ENCODE measurements at places on chromosomes 4 and X. TPM values are rescaled to one million over a fixed set of nuclear protein-coding genes. Genes with fewer than 3 reads are reported as not detected.

- H3K27ac ChIP-seq = no peak overlapping the region
- H3K36me3 ChIP-seq = no peaks in the 10 kb centered on the region
- DNase-seq = no peak
- H3K27me3 ChIP-seq = no peaks in the 10 kb centered on the region
- H3K4me1 ChIP-seq = no peaks in the 10 kb centered on the region
- no peak overlapping the region for H3K4me3 ChIP-seq
These were observed 935.2 kb downstream of the TRAM1L1 start for GRCh38 chr4:116150152-116150551.

- no peak overlapping the region for H3K4me3 ChIP-seq
- no peak overlapping the region for H3K27ac ChIP-seq
- H3K36me3 ChIP-seq = peaks cover 10% of the 10 kb centered on the region
- no peaks in the 10 kb centered on the region for H3K27me3 ChIP-seq
- no peaks in the 10 kb centered on the region for H3K4me1 ChIP-seq
These were observed 89.7 kb downstream of the LRP2BP start for GRCh38 chr4:185305979-185306442.

Gene CLDN24
- not detected for total RNA-seq

DNA sequence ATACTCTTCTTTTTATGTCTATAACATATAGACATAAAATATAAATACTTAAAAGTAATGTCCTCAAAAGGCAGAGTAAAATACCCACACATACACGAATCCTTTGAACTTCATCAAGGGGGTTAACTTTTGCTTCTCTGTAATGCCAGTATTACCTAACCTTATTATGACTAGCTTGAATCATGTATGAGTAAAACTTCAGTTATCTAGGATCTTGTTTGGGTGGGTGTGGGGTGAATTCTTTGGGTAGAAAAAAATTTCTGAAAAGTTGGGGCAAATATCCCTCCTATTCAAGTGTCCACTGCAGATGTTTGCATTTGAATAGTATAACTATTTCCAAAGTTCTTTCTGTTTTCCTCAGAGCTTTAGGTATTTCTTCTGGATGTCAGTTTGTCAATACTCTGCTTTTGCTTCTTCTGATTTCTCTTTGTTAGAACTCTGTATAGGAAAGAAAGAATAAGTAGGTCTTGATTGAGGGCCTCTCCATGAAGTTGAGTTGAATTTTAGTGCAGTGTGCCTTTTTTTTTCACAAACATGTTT is 173.8 kb downstream of the ADGRL3 start:
- H3K36me3 ChIP-seq = no peaks in the 10 kb centered on the region
- H3K4me1 ChIP-seq = no peaks in the 10 kb centered on the region
- DNase-seq = no peak
- H3K27me3 ChIP-seq = no peaks in the 10 kb centered on the region
- no peak overlapping the region for H3K4me3 ChIP-seq

Gene MXD4
- 121 TPM for total RNA-seq

Gene SMS
- 24.0 TPM for total RNA-seq

DNA sequence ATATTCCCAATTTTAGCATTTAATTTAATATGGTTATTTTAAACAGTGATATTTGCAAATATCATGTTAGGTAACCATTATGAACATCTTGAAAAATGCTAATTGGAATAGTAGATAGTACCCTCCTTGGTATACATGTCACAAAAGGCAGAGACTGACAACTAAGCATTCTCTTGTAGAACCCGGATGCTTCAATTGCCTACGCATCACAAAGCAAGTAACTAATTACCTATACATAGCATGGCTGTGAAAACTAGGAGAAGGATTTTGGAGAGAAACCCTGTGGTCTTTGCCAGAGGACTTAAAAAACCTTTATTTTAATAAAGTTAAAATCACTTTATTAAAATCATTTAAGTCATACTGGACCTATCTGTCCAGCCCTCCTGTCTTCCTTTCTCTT is 764.1 kb upstream of the TENM3 start:
- no peak for DNase-seq
- no peaks in the 10 kb centered on the region for H3K4me1 ChIP-seq
- H3K27me3 ChIP-seq = no peaks in the 10 kb centered on the region
- no peak overlapping the region for H3K27ac ChIP-seq

GRCh38 chr4:168831919-168832762 is 177.9 kb downstream of the CBR4 start:
- peaks cover 16% of the 10 kb centered on the region for H3K4me1 ChIP-seq
- peak; percentile 30 for DNase-seq
- H3K27me3 ChIP-seq = peaks cover 30% of the 10 kb centered on the region
- no peak overlapping the region for H3K4me3 ChIP-seq
- no peaks in the 10 kb centered on the region for H3K36me3 ChIP-seq
- H3K27ac ChIP-seq = no peak overlapping the region

Gene SHOX
- total RNA-seq = not detected

DNA sequence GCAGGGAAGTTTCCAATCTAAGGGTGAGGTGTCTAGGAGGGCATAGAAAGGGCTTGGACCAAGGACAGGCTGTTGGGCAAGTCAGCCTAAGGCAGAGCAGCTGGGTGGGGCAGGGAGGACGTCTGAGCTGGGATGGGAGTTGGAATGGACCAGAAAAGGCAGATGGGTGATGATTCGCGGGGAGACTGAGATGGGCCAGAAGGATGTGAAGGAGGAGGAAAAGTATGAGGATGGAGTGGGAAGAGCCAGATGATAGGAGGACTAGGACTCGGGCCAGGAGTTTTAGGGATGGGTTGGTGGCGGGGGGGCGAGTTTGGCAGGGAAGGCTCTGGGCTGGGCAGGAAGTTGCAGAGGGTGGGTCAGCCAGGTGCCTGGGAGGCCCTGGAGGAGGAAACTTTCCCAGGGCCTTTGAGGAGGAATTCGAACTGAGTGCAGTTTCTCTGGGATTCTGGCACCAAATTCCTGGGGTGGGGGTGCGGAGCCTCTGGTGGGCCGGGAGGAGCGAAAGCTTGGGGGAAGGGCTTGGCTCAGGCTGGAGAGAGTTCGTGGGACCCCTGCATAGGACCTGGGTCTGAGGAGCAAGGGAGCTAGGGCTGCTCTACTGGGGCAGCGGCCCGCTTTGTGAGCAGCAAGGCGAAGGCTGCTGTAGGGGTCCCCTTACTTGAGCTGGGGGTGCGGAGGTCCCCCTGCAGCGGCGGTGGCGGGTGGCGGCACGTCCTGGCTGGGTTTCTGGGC is 8.7 kb upstream of the TIMP1 start:
- no peak overlapping the region for H3K27ac ChIP-seq
- H3K4me3 ChIP-seq = no peak overlapping the region
- H3K36me3 ChIP-seq = peaks cover 4% of the 10 kb centered on the region
- no peak for DNase-seq
- H3K4me1 ChIP-seq = no peaks in the 10 kb centered on the region
- H3K27me3 ChIP-seq = no peaks in the 10 kb centered on the region

DNA sequence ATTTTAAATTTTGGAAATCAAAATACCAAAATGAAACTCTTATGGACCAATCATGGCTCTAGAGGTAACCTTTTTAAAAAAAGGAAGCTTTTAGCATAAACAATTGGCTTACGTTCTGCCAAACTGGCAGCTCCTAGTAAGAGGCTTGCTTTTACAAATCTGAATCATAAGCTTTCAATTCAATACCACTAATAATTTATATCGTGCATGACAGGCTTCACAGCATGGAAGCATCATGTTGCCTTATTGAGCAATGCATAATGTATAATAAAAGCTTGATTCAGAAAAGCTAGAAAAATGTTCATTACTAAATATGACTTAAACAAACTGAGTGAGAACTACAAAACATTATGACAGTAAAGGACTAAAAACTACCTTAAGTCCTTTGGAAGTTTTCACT is 280.9 kb downstream of the IQCM start:
- H3K27ac ChIP-seq = no peak overlapping the region
- no peak for DNase-seq
- no peaks in the 10 kb centered on the region for H3K4me1 ChIP-seq
- no peak overlapping the region for H3K4me3 ChIP-seq
- H3K27me3 ChIP-seq = no peaks in the 10 kb centered on the region

GRCh38 chr4:23828020-23828715 is 61.7 kb downstream of the PPARGC1A start:
- no peaks in the 10 kb centered on the region for H3K27me3 ChIP-seq
- H3K36me3 ChIP-seq = no peaks in the 10 kb centered on the region
- no peak for DNase-seq
- H3K4me1 ChIP-seq = no peaks in the 10 kb centered on the region
